Activated naive CD4-positive, alpha-beta T cell (primary cell): ENCODE measurements at places on chromosomes 3 and 15.
A peak's percentile ranks its signal among the peaks of the same experiment; 100 is the strongest.

DNA sequence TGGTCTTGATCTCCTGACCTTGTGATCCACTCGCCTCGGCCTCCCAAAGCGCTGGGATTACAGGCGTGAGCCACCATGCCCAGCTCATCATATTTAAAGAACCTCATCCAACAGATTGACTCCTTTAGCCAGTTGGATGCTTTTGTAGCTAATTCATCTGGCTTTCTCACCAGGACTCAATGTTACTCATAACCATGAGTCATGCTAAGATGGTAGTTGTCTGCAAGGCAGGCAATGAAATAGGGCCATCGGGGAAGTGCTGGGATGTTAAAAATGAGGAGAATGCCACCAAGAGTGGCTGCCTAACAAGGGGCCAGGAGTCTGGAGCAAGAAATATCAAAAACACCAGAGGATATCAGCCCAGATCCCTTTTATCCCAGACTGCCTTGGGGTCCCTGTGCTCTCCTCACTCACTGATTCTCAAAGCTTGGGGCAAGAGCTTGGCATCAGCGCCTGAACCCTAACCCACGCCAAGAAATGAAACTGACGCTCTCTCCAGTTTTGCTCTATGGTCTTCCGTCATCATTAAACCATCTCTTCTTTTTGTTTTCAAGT is 7.4 kb upstream of the PCOLCE2 start:
- DNase-seq = no peak

DNA sequence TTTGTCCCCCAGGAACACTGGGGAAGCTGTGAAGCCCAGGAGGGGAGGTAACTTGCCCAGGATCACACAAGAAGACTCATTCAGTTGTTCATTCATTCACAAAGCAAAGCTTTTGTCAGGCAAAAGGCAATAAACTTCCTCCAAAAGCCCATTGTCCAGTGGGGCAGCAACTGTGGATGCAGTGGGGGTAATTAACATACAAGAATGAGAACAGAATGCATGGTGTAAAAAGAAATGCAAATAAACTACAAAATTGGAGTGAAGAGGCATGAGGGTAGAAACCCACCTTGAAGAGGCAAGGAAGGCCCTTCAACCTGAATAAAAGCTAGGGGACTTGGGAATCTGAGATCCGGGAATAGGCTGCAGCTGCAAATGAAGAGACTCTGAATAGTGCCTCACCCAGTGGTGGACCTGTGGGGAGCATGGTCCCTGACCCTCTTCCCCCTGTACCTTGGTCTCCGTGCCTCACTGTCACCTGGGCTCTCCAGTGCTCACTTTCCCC is 363.6 kb downstream of the CLSTN2 start:
- DNase-seq = no peak

DNA sequence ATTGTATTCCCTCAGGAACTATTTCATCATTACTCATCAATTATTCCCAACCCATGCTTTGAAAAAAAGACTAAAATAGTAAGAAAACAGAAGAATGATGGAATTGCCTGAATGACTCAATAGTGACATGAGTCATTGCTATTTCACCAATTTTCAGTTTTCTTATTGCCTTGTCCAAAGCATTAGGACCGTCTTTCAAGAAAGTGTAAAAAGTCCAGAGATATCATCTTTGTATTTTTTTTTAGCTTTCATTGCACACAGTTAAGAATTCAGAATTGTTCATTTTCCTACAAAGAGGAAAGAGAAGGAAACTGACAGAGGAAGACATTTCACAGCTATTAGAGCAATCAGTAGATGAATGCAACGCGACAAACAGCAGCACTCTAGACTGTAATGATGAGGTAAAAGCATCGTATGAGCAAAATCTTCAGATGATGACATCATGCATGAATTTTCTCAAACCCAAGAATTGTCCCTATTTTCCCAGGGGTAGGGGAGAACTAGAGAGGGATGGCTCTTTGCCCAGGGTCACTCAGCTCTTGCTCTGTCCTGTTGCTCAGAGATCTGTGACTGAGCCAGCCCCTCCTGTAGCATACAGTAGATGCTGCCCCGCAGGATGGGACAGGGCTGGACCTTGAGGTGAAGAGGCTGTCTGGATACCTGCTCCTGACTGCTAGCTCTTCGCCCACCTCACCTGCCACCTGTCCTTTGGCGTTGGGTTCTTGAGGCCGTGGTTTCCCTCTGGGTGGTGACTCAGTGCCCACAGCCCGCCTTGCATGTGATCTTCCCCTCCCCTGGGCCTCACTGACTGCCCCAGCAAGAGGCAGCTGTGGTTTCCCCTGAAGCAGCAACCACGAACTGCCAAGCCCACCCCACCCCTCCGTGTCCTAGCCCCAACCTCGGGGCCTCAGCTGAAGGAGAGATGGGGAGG is 84.8 kb downstream of the PPCDC start:
- peak; percentile 2 for DNase-seq

GRCh38 chr15:64905119-64905831 is 6.4 kb upstream of the ANKDD1A start:
- DNase-seq = peak; percentile 75

- no peak for DNase-seq
These were observed 156.8 kb downstream of the LRTM1 start for GRCh38 chr3:54771050-54771449.

- no peak for DNase-seq
These were observed 2.9 kb upstream of the FXR1 start for GRCh38 chr3:180909369-180910127.

GRCh38 chr3:127237835-127238234 is 44.9 kb downstream of the PRR23E start:
- DNase-seq = no peak
